Putamen (tissue), 1 donor: ENCODE measurements at places on chromosomes 4 and X.
A peak's percentile ranks its signal among the peaks of the same experiment; 100 is the strongest.

DNA sequence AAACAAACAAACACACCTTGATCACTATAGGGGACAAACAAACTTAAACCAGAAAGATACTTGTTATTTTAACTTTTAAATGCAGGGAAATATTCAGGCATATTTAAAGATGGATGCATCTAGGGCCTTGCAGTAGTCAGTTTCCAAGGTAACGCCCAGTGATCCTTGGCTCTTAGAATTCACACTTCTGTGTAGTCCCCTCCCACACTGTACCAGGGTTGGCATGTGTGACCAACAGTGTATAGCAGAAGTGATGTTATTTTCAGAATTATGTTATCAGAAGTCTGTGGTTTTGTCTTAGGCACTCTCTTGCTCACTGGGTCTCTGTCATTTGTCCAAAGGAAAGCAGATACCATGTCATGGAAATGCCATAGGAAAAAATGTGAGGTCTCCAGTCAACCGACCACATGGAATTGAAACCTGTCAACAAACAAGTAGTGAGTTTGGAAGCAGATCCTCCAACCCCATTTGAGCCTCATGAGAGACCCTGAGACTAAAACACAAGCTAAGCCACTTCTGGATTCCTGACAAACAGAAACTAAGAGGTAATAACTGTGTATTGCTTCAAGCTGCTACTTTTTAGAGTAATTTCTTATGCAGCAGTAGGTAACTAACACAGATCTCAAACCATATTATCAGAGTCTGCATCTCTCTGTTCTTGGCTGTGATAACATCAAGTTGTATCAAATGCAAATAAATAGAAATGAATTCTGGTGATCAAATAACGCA is 670.3 kb downstream of the KCTD8 start:
- no peak for DNase-seq

GRCh38 chr4:17030543-17030942 is 132.1 kb upstream of the LDB2 start:
- peak; percentile 76 for DNase-seq

- no peak for DNase-seq
These were observed 362.4 kb downstream of the MID1IP1 start for GRCh38 chrX:39163581-39164126.

- DNase-seq, result no peak
These were observed 24.9 kb downstream of the AR start for GRCh38 chrX:67568769-67569168.

DNA sequence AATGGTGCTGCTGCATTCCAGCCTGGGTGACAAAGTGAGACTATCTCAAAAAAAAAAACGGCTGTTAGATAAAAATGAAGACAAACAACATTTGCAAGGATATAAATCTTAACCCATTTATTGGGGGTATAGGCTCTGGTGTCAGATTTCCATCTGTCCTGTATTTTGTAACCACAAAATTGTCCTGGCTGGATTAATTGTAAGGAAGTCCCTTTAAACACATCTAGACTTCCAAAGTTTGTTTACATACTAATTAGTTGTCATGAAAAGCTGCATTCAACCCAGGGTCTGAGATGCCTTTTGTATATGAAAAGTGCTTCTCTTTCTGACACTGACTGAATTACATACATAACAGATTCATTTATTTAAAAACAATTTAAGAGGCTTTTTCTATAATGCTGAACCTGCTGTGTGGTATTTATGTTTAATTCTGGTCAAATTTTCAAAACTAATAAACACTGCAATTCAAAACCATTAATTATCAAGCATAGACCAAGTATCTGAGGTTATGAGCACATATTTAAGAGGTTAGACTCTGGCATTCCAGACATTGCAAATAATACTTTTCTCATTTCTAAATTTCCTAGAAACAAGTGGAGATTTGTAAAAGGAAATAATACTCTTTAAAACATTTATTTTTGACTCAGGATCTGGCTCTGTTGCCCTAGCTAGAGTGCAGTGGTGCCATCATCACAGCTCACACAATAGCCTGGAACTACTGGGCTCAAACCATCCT is 17.5 kb upstream of the UGDH start:
- no peak for DNase-seq

DNA sequence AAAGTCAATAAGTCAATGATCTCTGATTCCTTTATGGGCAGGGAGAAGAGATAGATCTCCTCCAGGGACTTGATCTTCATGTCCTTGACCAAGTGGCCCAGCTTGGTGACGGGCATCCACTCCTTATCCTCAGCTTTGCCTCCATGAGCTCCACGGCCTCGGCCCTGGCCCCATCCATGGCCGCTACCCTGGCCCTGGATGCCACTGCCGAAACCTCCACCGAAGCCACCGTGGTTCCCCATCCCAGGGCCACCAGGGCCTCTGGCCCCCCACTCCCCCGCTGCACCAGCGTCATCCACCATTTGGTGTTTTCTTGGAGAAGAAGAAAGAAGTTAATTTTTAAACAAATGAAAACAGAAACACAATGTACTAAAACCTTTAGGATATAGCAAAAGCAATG is 518.1 kb downstream of the GRXCR1 start:
- no peak for DNase-seq

DNA sequence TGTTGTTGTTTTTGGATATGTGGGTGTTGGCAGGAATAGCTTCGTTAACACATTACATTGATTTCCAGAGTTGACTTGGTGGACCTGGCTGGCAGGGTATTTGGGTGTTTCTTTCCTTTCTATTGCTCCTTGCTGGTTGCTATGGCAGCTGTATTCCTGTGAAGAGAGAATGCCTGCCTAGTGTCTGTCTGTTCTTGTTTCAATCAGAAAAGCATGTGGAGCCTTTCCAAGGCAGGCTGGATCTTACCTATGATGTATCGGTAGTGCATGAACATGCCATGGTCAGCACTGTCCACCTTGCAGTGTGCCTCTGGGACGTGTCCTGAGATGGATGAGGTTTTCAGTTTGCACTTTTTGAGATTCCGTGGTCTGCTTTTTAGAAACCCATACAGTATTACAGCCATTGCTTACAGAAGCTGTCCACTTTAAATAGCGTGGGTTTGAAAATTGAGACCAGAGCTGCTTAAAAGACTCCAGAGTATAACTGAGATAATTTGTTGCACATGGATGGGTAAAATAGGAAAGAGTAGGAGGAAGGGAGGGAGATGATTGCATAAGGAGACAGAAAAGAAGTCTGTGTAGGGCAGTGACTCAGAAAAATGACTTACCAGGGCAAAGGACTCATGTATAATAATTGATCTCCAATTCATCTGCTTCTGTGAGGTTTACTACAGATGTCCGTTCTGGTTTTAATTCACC is 20.0 kb upstream of the AADAT start:
- DNase-seq, result peak; percentile 31

DNA sequence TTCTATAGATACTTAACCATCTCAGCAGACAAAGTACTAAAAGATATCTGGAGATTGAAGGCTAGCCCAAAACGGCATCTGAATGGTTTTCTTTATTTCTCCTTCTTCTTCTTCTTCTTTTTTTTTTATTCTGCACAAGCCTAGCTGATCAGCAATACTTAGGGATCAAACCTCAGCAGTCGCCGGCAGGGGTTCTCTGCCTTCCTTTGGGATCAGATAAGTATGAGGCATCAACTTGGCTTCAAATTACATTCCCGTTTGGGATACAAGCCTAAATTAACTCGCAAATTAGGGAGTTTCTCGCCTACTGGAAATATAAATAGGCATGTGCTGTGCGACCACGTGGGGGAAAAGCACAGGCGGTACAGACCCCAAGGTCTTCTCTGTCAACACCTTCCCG is 730 bp downstream of the CT55 start:
- DNase-seq, result no peak

DNA sequence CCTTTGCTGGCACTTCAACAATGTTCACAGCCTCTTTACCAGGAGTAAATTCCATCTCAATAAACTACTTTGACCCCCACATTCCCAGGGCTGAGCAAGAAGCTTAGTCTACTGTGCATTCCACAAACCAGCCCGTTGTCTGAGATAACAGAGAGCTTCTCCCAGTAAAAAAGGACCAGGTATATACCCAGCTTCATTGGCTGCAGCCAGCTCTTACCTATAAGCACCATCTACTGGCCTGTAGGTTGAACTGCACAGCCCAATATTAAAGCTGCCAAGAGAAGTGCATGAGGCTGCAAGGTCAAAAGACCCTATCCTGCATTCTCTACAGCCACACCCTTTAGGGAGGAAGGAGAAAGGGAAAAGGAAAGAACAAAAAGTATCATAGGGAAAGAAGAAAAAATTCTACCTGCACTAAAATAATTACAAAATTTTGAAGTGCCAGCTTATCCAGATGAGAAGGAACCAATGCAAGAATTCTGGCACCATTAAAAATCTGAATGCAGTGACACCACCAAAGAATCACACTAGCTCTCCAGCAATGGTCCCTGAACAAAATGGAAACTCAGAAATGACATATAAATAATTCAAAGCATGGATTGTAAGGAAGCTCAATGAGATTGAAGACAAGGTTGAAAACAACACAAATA is 45.7 kb upstream of the INTU start:
- no peak for DNase-seq

DNA sequence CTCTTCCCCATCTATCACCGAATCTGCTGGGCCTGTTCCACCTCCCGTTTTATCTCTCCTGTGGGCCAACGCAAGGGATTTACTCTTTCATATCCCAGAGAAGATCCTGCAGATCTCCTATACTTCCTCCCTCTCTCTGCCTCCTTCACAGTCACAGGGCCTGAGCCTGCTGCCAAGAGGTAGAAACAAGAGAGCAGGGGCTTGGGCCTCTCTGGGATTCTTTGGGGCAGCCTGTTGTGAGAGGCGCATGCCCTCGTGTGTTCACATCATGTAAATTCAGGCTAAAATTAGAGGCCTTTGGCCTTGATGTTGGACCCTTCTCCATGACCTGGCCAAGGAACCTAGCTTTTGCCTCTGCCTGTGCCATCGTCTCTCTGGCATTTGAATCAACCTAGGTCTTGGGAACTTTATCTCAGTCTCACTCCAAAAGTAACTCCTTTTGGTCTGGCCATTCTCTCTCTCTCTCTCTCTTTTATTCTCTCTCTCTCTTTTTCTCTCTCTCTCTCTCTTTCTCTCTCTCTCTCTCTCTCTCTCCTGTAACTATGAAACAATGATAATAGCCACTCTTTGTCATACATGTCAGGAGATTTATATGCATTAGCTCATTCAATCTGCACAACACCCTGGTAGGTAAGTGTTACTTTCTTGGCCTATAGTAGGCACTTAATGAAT is 20.0 kb upstream of the EFNB1 start:
- no peak for DNase-seq

- no peak for DNase-seq
These were observed 40.3 kb downstream of the HDAC8 start for GRCh38 chrX:72532366-72532765.

DNA sequence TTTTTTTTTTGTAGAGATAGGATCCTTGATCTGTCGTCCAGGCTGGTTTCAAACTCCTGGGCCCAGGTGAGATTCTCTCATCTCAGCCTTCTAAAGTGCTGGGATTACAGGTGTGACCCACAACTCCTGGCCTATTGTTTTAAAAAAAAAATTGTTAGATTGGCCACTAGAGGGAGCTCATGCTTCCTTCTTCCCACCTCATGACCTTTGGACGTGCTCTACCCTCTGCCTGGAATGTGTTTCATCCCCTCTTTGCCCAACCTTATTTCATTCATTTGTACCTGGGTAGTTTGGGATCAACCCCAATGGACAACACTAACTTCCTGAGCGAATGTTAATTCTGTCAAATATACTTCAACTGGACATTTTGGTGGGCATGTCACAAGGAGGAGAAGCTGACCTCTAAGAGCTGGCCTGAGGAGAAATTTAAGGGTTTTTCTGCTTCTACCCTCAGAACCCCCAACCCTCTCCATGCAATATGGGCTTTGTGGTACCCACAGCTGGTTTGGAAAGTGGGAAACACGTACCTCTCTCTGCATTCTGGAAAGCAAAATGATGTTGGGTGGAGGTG is 6.4 kb downstream of the PPEF2 start:
- no peak for DNase-seq

- no peak for DNase-seq
These were observed 64.9 kb downstream of the SORCS2 start for GRCh38 chr4:7256984-7257810.

DNA sequence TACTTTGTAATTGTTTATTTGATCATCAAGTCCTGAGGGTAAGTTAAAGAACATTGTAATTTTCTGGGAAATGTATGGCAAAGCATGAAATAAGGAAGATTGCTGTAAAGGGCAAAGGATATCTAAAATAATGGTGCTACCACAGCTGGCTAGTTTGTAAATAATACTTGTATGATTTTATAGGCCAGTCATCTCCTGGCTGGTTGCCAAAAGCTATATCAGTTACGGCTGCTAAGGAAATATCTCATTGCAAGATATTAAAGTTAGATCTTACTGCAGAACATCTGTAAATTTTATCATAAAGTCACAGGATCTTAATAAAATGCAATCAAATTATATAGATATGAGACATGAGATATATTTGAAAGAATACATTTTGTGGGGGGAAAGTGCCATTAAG is 150.8 kb upstream of the CXCL13 start:
- DNase-seq, result no peak

- DNase-seq, result no peak
These were observed 276.8 kb downstream of the ZNF674 start for GRCh38 chrX:46268412-46268811.

DNA sequence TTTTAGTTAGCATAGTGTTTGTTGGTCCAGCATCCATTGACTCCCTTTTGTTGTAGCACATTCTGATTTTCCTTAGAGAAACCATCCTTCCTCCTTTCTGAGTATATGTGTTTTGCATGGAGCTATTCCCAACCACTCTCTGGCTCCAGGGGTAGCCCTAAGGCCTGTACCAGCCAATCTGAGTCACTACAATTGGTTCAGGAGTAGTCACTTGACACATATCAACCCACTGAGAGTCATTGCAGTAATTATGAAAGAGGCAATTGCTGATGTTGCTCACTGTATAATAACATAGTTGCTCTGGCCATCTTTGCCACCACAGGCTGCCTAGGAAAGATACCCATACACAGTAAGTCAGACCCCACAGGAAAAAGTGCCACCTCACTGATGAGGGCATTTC is 71.2 kb upstream of the GRID2 start:
- no peak for DNase-seq
